Stimulated activated CD4-positive, alpha-beta T cell treated with anti-CD3 and anti-CD28 coated beads, Interleukin-1b, Interleukin-23, amount 100 ng/mL, for 1 hour (primary cell): ENCODE measurements at places on chromosomes 6 and 20.

GRCh38 chr6:170167657-170168159, 123.2 kb downstream of the DLL1 start:
- DNase-seq: no peak

GRCh38 chr6:195861-196360, 96.4 kb upstream of the DUSP22 start:
- DNase-seq: no peak

DNA sequence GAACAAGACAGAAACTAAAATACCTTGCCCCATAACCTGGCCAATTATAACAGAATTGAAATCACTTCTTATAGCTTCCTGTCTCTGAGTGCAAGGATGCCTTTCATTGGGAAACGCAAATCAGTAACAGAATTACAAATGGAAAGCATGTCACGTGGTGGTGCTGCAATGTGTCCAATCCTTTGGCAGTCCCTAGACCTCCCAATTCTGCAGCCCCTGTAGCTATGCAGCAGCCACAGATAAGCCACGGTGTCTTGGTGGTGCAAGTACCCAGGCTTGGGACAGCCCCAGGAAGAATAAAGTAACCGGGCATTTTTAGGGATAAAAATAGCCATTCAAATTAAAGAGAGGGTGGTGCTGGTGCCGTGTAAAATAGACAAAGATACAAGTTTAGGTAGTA, 134.6 kb upstream of the CCN2 start:
- DNase-seq: no peak

GRCh38 chr6:42449917-42450476, 1.7 kb downstream of the TRERF1 start:
- no peak for DNase-seq

DNA sequence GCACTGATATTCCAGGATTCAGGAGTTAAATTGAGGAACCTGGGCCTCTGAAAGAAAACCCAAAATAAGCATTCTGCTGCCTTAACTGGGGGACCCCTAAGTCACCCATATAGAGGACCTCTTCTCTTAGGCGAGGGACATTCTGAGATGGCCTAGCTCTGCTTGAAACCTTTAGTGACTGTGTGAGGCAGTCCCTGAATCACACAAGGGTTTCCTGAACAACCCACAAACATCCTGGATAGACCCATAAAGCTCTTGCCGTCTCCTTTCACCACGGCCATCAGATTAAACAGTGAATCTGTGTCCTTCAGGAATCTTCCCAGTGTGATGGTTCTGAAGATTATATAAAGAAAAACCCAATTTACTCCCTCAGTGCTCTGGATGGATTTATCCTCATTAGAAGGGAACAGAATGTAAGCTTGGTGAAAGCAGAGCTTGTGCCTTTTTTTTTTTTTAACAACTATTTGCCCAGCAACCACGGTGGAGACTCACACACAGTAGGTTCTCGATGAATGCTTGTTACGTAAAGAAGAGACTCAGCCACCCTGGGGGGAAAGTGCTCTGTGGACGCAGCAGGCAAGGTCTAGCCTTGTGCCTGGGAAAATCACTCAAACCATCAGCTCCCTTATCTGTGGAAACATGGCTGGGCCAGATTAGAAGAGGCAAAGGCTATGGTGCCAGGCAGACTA, 39.1 kb upstream of the SIRPG start:
- no peak for DNase-seq

DNA sequence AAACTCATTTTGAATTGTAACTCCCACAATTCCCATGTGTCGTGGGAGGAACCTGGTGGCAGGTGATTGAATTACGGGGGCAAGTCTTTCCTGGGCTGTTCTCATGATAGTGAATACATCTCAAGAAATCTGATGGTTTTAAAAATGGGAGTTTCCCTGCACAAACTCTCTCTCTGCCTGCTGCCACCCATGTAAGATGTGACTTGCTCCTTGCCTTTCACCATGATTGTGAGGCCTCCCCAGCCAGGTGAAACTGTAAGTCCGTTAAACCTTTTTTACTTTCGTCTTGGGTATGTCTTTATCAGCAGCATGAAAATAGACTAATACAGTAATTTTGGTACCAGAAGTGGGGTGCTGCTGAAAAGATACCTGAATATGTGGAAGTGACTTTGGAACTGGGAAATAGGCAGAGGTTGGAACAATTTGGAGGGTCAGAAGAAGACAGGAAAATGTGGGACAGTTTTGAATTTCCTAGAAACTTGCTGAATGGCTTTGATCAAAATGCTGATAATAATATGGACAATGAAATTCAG, 41.4 kb upstream of the SAMHD1 start:
- DNase-seq: no peak

DNA sequence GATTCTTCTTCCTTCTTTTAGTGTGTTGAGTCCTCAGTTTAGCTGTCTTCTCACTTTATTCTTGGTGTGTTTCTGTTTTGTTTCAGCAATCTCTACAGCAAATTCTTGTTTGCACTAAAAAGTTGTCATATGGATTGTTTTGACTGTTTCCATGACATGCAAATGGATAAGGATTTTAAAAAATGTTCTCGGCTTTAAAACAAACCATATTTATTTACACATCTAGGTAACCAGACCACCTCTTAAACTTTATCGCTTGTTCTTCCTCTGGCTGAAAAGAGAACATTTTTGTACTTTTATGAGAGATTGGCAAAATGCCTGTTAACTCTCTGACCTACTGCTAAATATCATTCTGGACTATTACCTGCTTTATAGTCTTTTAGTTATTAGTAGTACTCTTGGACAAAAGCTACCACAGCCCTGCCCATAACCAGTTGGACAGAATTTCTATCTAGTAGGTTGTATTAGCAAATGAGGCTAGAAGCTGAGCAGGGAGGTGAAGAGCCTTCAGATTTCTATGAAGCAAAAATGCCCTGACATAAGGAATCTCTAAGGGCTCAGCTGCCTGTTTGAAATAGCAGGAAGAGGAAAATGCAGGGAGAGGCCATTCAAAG, 268.3 kb downstream of the CD109 start:
- no peak for DNase-seq

DNA sequence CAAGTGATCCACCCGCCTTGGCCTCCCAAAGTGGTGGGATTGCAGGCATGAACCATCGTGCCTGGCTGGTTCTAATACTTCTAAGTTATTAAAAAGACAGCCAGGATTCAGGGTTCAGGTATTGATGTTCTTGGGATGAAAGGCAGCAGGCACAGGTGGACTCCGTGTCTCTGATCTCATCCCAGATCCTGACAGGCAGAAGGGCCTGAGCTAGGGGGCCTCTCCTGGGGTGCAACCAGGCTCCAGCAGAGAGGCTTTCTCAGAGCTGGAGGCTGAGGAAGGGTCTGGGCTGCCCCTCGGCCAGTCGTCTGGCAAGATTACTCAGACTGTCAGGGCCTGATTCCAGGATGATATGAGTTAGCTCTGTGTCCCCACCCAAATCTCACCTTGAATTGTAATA, 106.3 kb downstream of the SCML4 start:
- DNase-seq: no peak

GRCh38 chr20:41205313-41205712, 68.0 kb downstream of the PLCG1 start:
- no peak for DNase-seq

GRCh38 chr6:93453956-93454355, 34.6 kb upstream of the EPHA7 start:
- no peak for DNase-seq

- DNase-seq: no peak
Observed at GRCh38 chr6:111922454-111923297, 49.4 kb upstream of the FYN start.

DNA sequence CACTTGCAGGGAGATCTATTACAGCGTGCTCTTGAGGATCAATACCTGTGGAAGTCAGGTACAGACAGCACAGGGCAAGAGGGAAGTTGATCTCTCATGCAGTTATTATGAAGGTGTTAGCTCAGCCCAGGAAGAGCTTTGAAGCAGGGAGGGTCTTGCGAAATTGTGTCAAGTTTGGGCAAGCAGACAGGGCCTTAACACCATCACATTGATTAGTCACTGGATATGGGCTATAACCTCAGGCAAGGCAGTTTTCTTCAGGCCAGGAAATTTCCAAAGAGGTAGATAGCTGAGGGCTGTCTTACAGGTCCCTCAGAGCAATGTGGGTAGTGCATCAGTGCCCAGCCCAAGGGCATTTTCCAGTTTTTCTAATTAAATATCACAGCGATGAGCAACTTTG, 643.8 kb downstream of the DHX35 start:
- no peak for DNase-seq

GRCh38 chr6:108763931-108764579, 84.2 kb upstream of the ARMC2 start:
- no peak for DNase-seq

DNA sequence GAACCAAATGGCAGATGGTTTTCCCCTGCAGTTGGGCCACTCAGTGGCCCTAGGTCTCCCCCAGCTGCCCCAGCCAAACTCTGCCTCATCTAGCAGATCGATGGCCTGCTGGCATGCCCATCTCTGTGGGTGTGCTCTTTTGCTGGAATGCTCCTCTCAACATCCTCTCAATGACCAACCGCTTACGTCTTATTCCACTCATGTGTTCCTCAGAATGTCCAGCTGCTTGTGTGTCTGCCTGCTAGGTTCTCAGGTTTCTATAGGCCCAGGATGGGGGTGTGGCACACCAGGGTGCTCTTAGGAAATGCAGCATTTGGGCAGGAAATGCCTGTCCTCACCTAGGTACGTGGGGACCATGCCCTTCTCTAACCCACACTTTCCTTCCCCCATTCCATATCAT, 509.9 kb upstream of the SYNCRIP start:
- no peak for DNase-seq

DNA sequence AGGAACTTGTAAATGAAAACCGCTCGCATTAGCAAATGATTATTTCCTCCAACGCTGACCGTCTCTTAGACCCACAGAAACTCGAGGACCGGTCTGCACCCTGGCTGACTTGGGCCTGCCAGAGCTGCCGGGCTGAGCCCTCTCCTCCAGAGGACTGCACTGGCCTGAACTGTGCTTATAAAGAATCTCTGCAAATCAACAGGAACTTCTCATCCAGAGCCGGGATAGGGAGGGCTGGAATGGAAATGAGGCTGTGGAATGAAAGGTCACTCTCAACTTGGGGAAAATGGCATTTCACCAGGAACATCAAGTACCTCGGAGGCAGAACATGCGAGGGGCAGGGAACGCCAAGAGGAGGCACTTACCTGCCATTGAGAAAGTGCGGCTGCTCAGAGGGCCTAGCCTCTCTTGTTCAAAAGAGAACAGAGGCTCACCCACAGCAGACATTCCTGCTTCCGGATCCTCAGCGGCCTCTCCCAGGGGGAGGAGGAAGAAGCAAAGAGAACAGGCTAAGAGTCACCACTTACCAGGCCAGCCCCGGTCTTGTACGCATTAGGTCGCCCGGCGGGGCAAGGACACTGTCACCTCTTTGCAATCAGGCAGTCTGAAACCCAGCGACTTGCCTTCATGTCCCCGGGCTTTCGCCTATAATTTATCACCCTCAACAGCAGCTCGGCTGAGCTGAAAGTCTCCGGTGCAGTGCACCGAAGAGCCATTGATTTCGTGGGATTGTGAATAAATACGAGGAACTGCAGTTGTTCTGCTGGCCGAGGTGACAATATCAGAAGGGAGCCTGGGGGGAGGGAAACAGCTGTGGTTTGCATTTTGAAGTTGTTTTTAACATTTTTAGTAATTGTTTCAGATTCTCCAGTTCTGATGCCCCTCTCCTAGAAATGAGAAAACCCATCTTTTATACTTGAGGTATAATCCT, 37.6 kb downstream of the ZMYND8 start:
- no peak for DNase-seq

- no peak for DNase-seq
Observed at GRCh38 chr20:63767886-63768285, 28.3 kb downstream of the SLC2A4RG start.

DNA sequence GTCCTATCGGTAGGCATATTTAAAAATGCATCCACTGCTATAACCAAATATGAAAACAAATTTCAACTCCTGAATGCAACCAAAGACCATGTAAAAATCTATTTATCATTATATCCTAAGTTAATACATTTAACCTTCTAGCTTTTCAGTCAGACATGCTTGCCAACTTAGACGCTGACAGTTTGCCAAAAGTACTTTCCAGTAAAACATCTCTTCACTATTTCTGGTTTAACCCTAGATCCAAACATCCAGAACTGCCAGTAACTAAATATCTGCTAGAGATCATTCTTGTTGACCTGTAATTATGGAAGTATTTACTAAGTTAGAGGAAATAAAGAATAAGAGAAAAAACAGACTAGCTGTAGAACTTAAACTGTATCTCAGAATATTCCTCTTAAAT, 210.2 kb upstream of the THEMIS start:
- no peak for DNase-seq

DNA sequence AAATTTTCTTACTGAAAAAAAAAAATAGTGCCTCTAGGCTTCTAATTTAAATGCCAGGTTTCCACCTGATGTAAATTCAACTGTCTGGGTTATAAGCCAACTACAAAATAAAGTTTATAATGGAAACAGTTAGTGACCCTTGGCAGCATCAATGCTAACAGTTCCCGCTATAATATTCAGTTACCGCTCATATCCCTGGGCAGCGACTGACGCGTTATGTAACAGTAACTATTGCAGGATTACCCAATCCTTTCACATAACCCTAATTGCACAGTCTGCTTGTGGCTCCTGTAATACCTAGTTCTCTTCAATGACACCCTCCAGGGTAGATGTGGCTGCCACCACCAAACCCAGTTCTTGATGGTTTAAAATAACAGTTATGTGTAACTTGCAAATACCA, 208.6 kb downstream of the MOXD1 start:
- DNase-seq: no peak

DNA sequence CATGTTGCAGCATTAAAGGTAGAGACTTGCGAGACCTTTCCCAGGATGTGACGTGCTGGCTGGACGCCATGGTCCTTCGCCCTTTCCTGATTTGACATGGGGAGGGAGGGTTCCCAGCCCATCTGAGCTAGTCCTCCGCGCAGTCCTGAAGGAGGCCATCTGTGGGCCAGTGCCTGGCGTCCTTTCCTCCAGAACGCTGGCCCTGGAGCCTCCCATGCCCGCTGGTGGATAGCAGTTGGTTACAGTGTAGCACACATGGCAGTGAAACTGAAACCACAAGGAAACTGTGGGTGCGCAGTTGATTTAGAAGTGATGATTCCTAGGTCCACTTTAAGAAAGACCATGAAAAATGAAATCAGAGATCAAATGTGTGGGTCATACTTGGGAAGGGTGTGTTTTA, 193.7 kb downstream of the CDH4 start:
- no peak for DNase-seq

- no peak for DNase-seq
Observed at GRCh38 chr6:139905404-139906052, 531.1 kb upstream of the CITED2 start.

GRCh38 chr6:161437851-161438250, 164.0 kb upstream of the AGPAT4 start:
- DNase-seq: no peak

GRCh38 chr6:52829046-52829817, 11.4 kb downstream of the GSTA5 start:
- DNase-seq: no peak

DNA sequence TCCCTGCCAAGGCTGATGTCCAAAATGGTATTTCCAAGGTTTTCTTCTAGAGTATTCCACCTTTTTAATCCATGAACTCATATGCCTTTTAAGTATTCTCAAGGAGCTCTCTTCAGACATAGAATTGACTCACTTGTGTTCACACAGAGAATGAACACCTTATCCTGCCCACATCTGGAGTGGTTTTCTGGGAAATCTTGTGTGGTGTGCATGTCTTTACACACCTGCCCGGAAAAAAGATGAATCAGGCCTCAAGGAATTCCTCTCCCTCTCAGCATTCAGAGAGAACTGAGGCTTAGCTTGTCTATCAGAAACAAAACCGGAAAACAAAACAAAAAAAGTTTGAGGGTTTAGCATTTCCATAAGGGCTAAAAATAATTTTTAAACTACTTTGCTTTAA, 148.8 kb downstream of the TFAP2A start:
- no peak for DNase-seq

GRCh38 chr20:309306-309840, 12.0 kb downstream of the ZCCHC3 start:
- DNase-seq: no peak
